Left renal cortex interstitium (tissue), 4 donors: ENCODE measurements at places on chromosomes 4 and X.

- no peak for DNase-seq
Observed at GRCh38 chr4:23297327-23297726, 592.5 kb downstream of the PPARGC1A start.

GRCh38 chr4:38319456-38320342, 344.3 kb upstream of the KLF3 start:
- DNase-seq, result peak; percentile 92

DNA sequence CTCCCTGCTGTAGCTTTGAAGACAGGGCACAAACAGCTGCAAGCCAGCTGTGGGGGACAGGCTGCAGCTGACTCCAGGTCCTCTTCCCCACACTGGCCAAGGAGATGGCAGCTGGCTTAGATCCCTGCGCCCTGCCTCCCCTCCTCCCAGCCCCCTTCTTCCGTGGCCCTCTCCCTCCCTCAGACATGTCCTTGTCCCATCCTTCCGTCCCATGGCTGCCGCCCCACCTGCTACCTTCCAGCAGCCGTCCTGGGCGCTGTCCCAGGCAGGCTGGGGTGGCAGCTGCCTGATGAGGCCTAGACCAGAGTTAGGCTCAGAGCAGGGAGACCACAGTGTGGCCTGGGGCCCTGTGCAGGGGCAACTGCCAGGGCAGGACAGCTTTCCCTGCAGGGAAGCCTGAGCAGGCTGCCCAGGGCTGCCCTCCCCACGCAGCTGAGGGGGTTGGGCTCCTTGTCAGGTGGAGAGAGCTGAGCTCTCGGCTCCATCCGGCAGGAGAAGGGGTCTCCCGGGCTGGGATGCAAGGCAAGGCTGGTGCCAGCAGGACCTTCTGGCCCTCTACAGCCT, 3.3 kb upstream of the BGN start:
- DNase-seq, result no peak

DNA sequence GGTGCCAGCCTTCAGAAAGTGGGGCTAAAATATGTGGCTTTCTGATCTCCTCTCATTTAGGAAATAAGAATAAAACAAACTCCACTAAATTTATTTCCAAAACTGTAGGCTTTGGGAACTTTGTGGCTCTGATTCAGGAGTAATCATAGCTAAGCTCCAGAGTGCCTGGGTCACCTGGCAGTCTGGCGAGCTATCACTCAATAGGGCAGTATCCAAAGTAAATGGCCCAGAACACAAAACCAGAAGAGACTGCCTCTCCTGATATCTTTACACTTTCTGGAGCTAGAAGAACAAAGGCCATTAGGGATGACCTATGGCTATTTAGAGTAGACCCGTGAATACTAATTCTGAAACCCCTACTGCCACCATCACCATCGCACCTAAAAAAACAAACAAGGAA, 17.0 kb upstream of the PPARGC1A start:
- DNase-seq, result no peak

DNA sequence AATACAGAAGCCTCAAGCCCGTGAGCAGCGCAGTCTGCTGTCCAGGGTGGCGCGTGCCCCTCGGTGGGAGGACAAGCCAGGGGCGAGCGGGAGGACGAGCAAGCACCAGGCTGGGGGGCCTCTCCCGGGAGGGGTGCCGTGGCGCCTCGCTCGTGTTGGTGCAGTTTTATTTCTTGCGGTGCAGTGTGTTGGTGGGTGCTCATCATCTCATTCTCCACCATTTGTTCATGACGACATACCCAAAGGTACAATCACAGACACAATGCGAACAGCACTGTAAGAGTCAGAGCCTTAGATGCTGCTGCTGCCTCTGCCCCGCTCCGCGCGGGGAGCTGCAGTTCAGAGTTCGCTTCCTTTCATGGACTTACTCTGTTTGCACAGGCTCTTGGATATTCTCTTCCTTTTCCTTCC, 30.3 kb downstream of the RGS12 start:
- DNase-seq, result no peak

GRCh38 chr4:159206427-159206871, 103.6 kb downstream of the RAPGEF2 start:
- no peak for DNase-seq

DNA sequence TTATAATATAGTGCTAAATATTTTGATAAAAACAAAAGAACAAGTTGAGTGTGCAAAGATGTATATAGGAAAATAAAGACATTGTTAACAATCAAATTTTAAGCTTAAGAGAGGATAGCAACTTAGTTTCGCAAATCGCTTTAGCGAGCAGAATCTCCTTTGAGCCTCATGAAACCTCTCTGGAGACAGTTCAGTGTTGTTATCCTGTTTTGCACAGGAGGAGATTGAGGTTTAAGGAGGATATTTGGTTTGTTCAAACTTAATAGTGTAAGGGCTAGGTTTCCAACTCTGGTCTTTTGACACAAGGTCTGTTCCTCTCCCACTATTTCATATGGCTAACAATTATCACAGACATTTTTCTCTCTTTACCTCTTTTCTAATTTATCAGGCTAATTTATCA, 1848.5 kb upstream of the TENM3 start:
- DNase-seq, result no peak

GRCh38 chrX:40104630-40104984, 6.8 kb upstream of the BCOR start:
- no peak for DNase-seq

DNA sequence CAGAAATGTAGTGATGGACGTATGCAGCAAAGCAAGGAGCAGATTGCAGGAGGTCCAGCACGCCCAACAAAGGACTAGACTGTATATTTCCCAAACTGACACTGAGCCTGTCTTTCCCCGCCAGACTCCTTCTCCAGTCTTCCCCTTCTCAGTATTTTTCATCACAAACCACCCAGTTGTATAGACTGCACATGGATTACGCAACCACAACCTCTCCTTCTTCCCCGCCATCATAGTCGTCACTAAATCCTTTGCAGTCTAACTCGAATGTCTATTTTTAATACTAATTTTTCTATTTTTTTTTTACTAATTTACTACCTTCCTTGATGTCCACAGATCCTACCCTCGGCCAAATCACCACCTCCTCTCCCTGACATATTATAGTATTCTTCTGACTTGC, 105.4 kb downstream of the MTNR1A start:
- no peak for DNase-seq

DNA sequence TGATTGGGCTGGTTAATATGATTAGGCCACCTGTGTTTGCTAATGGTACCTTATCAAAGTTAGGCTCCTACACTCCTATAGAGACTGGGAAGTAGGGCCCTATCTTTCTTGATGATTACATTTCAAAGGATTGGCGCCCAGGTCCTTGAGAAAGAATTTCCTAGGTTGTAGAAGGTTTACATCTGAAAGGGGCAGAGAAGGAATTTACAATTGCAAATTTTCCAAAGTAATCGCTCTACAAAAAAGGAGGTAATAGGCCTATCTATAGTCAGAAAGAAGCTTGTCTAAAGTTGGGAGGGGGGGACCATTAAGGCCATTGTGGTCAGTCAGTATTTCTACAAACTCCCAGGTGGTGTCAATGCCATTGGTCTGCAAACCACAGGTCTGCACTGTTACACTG, 638.4 kb downstream of the IL1RAPL1 start:
- DNase-seq, result no peak

- DNase-seq, result no peak
Observed at GRCh38 chrX:72083291-72083690, 48.4 kb downstream of the RTL5 start.

GRCh38 chr4:53366301-53366716, 448 bp upstream of the SCFD2 start:
- no peak for DNase-seq

GRCh38 chr4:15385928-15386327, 41.9 kb upstream of the C1QTNF7 start:
- DNase-seq, result no peak

DNA sequence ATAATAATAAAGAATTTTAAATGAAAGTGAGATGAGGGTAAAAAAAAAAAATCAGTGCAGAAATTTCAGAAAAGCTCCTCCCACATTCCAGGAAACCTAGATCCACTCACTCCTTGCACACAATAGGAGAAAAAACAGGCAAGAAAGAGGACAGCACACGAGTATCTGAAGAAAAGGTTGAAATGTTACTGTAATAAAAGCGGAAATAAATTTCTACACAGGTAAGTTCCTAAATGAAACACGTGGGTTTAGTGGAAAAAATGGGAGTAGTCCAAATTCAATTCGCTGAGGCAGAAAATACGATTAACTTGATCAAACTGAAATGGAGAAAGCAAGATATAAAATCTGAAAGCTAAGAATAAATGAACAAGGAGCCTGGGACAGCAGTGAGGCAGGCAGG, 2.0 kb upstream of the ACE2 start:
- no peak for DNase-seq

GRCh38 chr4:87947381-87948160, 27.9 kb upstream of the SPP1 start:
- DNase-seq, result no peak

GRCh38 chr4:24933684-24934275, 20.9 kb upstream of the CCDC149 start:
- no peak for DNase-seq

- DNase-seq, result no peak
Observed at GRCh38 chrX:31217084-31217483, 145.2 kb upstream of the FTHL17 start.

- peak; percentile 76 for DNase-seq
Observed at GRCh38 chr4:110622841-110623717, at the start of gene PITX2. PITX2 (minus strand) TSS chr4:110623077; CDS start chr4:110622460, 617 bp downstream.

DNA sequence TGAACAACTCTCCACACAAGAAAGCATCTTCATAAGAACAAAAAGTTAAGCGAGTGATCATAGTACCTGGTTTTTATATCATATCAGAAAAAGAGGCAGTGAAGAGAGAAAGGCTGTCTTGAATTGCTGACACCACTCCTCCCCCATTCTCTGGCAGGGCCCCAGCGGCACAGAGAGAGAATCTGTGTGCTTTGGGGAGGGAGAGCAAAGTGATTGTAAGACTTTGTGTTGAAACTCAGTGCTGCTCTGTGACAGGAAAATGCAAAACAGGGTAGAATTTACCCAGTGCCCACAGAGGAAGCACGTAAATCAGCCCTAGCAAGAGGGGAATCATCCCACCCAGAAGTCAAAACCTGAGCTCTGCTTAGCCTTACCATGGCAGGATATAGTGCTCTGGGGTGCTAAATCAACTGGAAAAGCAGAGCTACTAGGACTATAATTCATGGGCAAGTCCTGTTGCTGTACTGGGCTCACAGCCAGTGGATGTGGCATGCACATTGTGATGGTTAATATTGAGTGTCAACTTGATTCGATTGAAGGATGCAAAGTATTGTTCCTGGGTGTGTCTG, 174.6 kb downstream of the PRR32 start:
- no peak for DNase-seq

DNA sequence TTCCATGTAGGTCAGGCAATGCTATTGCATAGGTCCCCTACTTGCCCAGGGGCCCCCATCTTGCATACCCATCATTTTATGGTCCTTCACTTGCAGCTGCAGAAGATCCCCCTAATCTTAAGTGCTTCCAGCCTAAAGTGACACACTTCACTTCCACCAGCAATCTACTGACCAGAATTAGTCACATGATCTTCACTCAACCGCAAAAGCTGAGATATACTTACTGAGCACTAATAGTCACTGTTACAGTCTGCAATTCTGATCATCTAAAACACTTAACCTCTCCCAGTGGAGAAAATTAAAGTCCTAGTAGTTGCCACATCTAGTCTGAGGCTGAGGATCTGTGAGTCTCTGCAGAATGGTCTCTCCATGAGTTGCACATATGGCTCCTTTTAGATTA, 82.1 kb downstream of the AREG start:
- no peak for DNase-seq

- no peak for DNase-seq
Observed at GRCh38 chr4:4784379-4784778, 75.1 kb upstream of the MSX1 start.

DNA sequence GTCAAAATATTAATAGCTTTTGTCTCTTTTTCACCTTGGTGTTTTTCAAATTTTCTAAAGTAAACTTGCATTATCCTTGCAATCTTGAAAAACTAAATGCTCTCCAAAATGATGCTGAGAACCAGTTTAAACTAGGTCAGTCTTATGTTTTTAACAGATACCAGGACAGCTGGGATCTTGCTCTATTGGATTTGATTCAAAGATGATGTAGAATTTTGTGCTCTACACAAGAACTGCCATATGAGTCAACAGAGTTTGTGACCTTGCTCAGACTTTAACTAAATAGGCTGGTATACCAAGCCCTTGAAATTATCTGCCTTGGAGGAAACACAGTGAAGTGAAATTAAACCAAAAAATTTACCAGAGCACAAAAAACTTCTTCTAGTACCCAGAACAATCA, 991.1 kb downstream of the STPG2 start:
- DNase-seq, result no peak

- no peak for DNase-seq
Observed at GRCh38 chr4:144562019-144562705, 83.8 kb upstream of the HHIP start.

- DNase-seq, result no peak
Observed at GRCh38 chr4:22196551-22196950, 248.0 kb upstream of the KCNIP4 start.

GRCh38 chr4:12645732-12646131, 838.4 kb downstream of the RAB28 start:
- DNase-seq, result no peak

- no peak for DNase-seq
Observed at GRCh38 chrX:16023790-16024734, 99.3 kb upstream of the GRPR start.

- no peak for DNase-seq
Observed at GRCh38 chr4:55615008-55615407, 21.1 kb downstream of the NMU start.

DNA sequence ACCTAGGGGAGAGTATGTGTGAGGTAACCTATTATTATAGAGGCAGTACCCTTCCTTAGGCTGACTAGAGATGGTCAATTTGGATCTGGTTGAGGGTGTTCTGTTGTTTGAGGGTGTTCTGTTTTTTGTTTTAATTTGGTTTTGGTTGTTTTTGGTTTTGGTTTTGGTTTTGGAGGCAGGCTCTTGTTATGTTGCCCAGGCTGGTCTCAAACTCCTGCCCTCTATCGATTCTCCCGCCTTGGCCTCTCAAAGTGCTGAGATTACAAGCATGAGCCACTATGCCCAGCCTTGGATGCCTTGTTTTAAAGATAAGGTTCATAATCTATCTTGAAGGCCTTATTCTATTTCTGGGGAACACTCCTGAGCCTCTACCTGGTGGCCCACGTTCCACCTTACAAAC, 912 bp downstream of the CXorf65 start:
- DNase-seq, result no peak

GRCh38 chrX:110964786-110965185, 131.2 kb upstream of the PAK3 start:
- DNase-seq, result no peak

GRCh38 chr4:7788694-7789425, 150.8 kb downstream of the AFAP1 start:
- no peak for DNase-seq

DNA sequence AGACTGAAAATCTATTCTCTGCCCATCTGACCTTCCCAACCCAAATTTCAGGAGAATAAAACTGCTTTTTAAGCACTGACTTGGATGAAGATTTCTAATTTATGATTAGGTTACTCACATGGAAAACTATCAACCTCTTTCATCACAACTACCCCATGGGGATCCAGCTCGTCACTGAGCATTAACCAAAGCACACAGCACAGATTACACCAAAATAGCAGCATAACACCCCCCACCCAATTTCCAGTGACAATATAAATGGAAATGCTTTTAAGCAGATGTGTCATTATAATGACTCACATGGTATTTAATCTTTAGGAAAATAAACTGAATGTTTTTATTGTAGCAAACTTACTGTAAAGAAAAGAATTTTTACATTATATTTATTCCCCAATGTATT, 9.7 kb downstream of the SERTM2 start:
- DNase-seq, result no peak

GRCh38 chr4:125744891-125745364, 430.2 kb downstream of the FAT4 start:
- no peak for DNase-seq
